NCI-H1417 (cell line): ENCODE measurements at places on chromosomes 3 and 15.
A peak's percentile ranks its signal among the peaks of the same experiment; 100 is the strongest.

DNA sequence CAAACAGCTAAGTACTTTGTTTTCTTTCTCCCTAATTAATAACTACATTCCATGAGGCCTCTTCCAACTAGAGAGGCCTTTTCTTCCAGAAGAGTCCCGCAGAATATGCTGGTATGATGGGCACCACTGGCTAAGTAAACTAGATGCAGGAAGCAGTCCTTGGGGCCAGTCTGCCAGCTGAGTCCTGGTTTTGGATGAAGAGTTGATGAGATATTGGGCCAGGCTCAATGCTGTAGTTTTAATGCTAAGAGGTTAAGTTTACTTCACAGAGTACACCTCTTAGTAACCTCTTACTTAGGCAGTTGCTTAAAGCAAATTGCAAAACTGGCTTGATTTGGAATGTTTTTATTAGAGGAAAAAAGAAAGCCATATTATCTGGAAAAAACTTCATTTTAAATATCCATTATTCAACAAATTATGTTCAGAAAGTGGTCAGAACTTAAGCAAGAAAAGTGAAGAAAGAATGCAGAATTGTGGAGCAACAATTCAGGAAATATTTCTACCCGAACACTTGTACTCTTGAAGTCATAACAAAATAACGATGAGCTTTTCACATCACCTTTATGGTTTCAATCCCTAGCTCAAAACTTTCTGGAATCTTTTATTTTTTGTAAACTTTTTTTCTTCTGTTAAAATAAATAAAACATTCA is 178.4 kb upstream of the CDIN1 start:
- no peak for DNase-seq

- DNase-seq = no peak
These were observed 6.3 kb downstream of the CHAC1 start for GRCh38 chr15:40959331-40960141.

- DNase-seq = no peak
These were observed 64.3 kb downstream of the OSTN start for GRCh38 chr3:191263365-191263764.

GRCh38 chr15:65979316-65979715 is 110.0 kb downstream of the RAB11A start:
- DNase-seq = no peak

GRCh38 chr3:124229420-124229819 is 237.5 kb upstream of the ROPN1 start:
- DNase-seq = no peak

GRCh38 chr3:128946411-128946810 is 47.5 kb downstream of the CFAP92 start:
- no peak for DNase-seq

GRCh38 chr15:79901958-79902357 is 5.1 kb upstream of the MTHFS start:
- DNase-seq = no peak

DNA sequence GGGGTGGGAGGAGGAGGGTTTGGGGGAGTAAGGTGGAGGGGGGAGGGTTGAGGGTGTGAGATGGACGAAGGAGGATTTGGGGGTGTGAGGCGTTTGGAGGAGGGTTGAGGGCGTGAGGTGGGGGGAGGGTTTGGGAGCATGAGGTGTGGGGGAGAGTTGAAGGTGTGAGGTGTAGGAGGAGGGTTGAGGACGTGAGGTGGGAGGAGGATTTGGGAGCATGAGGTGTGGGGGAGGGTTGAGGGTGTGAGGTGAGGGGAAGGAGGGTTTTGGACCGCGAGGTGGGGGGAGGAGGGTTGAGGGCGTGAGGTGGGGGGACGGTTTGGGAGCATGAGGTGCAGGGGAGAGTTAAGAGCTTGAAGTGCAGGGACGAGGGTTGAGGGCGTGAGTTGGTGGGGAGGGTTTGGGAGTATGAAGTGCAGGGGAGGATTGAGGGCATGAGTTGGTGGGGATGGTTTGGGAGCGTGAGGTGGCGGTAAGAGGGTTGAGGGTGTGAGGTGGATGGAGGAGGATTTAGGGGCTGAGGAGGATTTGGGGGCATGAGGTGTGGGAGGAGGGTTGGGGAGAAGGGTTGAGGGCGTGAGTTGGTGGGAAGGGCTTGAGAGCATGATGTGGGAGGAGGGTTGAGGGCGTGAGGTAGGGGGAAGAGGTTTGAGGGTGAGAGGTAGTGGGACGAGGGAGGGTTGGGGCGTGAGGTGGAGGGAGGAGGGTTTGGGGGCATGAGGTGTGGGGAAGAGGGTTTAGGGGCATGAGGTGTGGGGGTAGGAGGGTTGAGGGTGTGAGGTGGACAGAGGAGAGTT is 1.2 kb downstream of the MLF1 start:
- no peak for DNase-seq

GRCh38 chr3:35067750-35068149 is 571.6 kb upstream of the ARPP21 start:
- DNase-seq = no peak

- DNase-seq = no peak
These were observed 124.1 kb downstream of the NR2E3 start for GRCh38 chr15:71934446-71934845.

DNA sequence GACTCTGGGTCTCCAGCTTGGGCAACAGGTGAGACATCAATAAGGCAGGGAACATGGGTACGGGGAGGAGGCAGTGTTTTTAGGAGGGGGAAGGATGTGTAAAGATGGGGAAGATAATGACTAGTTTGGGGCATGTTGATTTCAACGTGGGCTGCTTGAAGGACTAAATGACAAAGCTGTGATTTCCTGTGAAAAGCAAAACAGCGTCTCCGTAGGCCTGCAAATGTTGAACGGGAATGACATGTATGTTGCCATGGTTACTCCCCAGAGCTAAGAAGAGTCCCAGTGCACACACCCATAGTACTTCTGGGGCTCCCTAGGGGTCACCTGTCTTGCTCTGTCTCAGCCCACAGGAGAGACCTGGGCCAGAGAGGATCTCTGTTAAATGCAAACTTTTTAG is 71.3 kb upstream of the ETV5 start:
- DNase-seq = no peak

DNA sequence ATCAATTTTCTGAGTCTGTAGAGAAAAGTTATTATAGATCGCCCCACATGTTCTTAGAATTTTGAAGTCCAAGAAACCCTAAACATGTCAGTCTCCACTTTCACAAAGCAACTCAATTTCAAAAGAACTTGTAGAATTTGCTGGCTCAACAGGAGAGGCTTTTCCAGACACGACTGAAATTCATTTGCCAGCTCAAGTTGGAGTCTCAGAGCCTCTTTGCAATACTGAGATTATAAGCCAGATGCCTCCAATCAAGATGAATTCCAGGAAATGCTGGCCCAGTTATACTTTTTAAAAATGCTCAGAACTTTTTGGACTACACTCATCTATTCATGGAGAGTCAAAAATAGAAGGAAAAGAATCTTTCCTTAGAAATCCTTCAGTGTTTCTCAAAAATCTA is 56.9 kb upstream of the NLGN1 start:
- no peak for DNase-seq

GRCh38 chr3:1275495-1275894 is 182.7 kb downstream of the CNTN6 start:
- DNase-seq = peak; percentile 26

DNA sequence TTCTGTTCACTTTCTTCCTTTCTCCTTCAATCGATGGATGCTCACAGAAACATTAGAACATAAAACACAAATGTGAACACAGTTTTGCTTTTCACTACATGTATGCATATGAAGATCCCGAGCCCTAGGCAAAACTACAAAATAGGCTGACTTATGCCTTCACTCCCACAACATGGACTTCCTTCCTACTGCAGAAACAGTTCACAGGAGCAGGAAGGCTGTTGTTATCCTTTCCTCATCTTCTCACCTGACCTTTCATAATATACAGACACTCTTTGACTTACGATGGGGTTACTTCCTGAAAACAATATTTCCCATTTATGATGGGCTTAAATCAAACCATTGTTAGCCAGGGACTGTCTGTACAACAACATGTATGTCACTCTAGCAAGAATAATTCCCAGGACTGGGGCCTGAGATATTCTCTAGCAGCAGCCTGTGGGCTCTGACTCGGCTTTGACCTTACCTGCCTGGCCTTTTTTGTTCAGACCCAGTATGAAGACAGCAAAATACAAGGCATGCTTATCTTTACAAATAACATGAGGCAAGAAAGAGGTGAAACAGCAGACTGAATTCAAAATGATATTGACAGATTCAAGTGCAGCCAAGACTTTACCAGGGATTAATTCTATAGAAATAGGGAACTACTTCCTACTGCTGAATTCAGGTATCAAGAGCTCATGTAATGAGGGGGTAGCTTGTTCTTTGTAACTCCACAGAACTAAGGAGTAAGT is 51.8 kb upstream of the PLXND1 start:
- DNase-seq = no peak

DNA sequence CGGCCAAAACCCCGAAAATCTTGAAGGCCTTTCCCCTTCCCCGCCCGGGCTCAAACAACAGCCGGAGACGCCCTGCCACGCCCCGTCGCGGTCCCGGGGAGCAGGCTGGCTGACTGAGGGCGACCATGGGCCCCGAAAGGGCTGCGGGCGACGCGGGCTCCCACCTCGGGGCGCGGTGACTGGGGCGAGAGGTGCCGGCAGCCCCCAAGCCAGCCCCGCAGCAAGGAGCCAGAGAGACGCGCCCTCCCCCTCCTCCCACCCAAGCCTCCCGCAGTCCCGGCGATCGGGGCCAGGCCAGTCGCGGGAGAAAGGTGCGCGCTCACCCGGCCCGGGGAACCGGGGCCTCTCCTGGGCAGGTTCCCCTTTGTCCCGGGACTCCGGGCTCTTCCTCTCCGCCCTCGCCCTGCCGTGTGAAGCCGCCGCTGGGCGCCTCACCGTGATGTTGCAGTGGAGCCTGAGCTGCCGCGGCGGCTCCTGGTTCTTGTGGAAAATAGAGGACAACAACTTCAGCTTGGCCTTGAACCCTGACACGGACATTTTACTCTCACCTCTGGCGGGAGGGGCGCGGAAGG is 30.6 kb upstream of the ZSCAN2 start:
- peak; percentile 60 for DNase-seq

GRCh38 chr15:100439514-100439913 is 89.2 kb downstream of the CERS3 start:
- no peak for DNase-seq

DNA sequence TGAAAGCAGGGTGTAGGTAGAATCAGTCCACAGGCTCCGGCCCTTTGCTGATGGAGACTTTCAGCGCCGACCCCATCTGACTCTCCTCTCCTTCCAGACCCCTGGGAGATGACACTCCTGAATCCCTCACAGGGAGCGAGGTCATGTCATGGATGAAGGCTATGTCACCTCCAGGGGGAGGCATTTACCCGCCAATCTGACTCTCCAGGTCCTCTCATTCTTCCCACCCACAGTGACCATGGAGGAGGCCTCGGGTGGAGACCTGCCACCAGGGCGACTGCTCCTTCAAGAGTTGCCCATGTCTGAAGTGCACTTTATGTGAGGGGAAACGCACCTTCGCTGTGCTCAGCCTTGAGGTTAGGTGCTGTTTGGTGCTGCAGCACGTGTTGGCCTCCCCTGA is 112.7 kb downstream of the KLF13 start:
- DNase-seq = peak; percentile 32

- DNase-seq = peak; percentile 15
These were observed 188.7 kb upstream of the LINGO1 start for GRCh38 chr15:77821188-77821958.

DNA sequence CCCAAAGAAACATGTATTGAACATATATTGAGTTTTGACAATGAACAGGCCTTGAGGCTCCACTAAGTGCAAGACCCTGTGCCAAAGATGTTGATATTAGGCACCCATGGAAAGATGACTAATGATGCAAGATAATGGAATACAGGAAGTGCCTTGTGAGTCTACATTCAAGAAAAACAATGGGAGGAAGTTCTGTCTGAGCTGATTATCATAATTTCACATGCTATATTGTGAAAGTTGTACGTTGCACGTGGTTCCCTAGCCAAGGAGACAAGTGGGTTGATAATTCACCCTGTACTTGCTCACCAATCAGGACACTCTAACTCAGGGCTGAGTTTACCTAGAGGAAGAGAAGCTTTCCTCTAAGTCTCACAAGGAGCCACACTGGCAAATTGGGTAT is 186.9 kb upstream of the STAC start:
- DNase-seq = no peak

DNA sequence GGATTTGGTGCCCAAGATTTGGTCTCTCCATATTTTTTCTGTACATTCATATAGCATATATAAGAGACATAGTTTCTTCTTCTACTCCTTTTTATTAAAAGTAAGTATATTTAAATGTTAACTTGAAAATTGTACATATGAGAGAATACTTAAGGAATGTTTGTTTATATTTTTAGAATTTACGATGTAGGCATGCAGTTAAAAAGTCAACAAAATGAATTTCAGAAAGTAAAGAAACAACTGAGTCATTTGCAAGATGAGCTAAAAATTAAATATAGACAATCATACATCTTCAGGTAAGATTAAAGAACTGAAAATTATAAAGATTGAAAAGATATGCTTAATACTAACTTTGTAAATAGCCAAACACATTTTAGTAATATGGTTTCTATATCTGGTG is 94.2 kb downstream of the LEKR1 start:
- no peak for DNase-seq

GRCh38 chr3:4533489-4534443 is 40.6 kb downstream of the ITPR1 start:
- no peak for DNase-seq

DNA sequence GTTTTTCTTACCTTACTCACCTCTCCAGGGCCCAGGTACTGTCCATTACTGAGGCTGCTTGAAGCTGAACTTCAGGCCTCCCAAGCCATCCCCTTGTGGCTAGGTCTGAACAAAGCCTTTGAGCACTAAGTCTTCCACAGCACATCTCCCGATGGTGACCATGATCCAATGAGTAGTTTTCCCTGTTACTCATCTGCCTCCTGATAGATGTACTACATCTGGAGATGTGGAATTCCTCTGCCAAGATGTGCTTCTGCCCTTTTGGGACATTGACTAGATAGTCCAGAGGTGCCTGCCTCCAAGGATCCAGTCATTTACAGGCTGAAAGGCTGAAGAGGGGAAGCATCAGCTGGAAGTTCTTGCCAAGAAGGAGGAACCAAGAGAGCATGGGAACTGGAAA is 28.9 kb upstream of the SLC35G2 start:
- DNase-seq = no peak

DNA sequence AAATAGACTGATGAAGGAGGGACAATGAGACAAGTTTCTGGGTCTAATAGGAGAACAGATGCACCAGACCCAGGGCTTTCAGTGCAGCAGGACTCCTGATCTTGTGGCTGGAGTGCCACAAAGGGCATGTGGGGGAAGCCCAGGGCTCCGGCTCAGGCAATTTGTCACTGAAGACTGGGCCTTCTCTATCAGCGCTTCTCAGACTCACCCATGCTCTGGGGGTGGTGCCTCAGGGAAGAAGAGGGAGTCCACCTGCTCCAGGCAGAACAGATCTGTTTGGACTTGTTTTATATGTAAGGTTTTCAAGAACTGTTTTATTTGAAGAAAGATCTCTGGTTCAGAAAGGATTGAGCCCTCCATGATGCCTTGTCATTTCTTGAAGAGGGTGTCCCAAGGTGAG is 112.4 kb upstream of the TLE3 start:
- DNase-seq = no peak

DNA sequence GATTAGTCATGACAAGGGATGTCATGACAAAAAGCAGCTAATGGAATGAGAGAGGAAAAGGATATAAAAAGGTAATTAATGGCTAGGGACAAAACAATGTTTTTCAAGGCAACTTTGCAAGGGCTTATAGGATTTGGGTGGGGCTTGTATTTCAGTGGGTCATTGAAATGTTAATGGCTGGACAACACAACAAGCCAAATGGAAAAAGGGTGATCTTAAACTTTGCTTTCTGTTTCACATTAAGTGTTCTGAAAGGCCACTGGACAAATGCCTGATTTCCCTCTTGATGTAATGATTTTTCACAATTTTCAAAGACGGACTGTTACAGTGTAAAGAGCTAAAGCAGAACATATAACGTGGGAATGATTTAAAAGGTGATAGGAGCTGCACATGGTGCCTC is 345.0 kb downstream of the TUSC7 start:
- no peak for DNase-seq
